ENCODE measurements at places on chromosomes 16 and 17.

GRCh38 chr16:77938913-77939312 is 83.4 kb upstream of the CLEC3A start:
- no peak for DNase-seq

DNA sequence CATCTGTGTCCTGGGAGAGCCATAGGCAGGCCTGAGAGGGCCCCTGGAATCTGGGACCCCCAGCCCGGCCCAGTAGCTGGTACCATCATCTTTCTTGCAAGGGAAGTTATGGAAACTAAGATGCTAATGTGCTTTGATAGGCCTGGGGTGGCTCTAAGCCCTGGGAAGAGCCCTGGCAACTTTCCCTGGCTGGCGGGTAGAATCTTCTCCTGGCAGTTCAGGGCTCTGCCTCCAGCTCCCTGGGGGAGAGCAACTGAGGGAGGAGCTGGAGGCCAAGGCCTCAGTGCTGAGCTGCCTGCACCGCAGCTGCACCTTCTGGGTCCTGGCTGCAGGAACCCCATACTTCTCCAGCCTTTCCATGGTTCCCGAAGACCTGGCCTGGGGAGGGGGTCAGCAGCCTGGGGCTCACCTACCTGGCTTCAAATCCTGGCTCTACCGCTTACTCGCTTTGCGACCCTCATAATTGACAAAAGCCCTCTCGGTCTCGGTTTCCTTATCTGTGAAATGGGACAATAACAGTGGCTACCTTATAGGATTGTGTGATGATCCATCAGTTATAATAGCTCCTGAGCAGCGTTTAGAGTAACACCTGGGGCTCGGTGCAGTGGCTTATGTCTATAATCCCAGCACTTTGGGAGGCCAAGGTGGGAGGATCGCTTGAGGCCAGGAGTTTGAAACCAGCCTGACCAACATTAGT is 333.7 kb downstream of the SEC14L1 start:
- no peak for DNase-seq

- DNase-seq, result no peak
These were observed 3.2 kb downstream of the TRPV3 start for GRCh38 chr17:3554440-3554839.

GRCh38 chr16:47229053-47230050 is 85.6 kb upstream of the NETO2 start:
- no peak for DNase-seq

DNA sequence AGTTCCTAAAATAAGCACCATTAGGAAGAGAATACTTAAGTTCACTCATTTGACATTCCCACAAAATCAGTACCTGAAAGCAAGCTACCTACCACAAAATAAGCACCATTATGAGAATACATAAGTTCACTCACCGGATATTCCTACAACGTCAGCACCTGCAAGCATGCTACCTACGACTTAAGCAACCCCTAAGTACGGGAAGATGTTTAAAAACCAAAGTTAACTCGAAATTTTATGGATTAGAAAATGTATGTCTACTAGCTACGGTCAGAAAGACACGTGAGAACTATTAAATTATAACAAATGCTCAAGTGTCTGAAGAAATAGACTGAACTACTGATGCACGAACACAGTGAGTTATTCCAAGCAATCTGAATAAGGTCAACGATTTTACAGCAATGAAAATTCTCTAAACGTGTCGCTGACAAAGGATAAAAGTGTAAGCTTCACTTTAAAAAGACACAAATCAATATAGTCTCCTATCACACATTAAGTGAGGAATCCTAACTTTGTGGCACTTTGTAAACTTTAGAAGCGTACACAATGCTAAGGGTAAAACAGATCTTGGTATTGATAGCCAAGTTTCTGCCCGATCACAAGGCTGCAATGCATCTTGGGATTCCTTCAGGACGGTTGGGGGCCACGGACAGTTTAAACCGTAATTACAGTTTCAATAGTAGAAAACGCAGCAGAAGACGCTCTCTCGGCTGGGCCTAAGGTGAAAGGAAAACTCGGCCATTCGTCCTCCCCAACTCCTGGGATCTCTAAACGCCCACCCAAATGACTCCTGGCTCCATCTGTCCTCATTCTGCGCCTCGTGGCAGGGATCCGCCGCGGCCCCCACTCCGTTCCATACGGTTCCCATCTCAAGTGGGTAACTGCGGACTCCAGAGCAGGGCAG is 1.3 kb downstream of the GSPT1 start:
- DNase-seq, result no peak

- peak; percentile 71 for DNase-seq
These were observed 42.8 kb downstream of the CDK5R1 start for GRCh38 chr17:32529604-32530003.
